ENCODE measurements at places on chromosomes 4 and X.

GRCh38 chr4:8107146-8107657 lies 51.4 kb downstream of the ABLIM2 start:
- DNase-seq: no peak

GRCh38 chr4:38145033-38145678 lies 185.0 kb downstream of the PTTG2 start:
- DNase-seq: no peak

GRCh38 chrX:148282504-148282903 lies 217.9 kb upstream of the AFF2 start:
- DNase-seq: no peak

- DNase-seq: no peak
Measured at GRCh38 chr4:177448850-177449249, 6.6 kb upstream of the AGA start.

- DNase-seq: no peak
Measured at GRCh38 chr4:100945789-100946188, 401.5 kb downstream of the PPP3CA start.

DNA sequence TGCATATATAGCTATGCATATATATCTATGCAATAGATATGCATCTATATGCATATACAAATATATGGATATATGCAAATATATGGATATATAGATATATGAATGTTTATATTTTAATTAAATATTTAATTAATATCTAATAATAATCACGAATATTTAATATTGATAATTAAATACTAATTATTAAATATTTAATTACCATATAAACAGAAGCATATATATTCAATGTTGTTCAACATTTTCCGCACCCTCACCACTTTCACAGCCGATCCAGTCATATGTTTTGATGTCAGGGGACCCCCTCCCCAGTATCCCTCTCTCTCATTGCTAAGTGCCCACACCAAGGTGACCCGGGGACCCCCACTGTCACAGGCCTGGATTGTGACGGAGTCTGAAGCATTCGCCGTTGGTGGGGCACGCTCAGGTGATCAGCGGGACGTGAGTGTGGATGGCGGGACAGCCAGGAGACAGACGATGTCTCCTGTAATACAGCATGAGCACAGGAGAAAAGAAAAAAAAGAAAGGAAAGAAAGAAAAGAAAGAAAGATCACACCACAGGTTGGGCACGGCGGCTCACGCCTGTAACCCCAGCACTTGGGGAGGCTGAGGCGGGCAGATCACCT lies 199.7 kb downstream of the CRLF2 start:
- DNase-seq: no peak

GRCh38 chrX:15973946-15974345 lies 119.3 kb upstream of the AP1S2 start:
- DNase-seq: no peak

DNA sequence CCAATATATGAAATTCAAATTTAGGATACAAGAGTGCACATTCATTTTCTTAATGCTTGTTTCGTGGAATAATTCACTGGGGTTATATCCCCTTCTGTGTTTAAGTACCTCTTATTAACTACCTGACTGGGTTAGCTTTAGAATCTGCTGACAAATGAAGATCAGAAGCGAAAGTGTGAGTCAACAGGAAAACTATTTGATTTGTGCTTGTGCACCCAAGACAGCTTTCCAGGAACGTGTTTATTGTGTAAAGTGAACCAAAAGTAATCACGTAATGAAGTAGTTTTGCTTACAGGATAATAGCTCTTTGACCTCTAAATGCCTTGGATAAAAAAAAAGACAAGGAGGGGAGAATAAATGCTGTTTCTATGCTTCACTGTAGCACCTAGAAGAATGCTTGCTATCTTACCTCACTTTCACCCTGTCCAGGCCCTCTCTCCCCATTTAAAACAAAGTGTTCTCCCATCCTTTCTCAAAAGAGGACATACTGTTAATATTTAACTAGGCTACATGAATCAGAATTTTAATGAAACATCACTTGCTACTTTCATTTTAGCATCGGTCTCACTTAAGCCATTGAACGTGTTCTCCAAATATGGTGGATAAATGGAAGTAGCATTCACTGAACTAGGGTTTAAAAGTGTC lies 141.9 kb downstream of the THOC2 start:
- no peak for DNase-seq

DNA sequence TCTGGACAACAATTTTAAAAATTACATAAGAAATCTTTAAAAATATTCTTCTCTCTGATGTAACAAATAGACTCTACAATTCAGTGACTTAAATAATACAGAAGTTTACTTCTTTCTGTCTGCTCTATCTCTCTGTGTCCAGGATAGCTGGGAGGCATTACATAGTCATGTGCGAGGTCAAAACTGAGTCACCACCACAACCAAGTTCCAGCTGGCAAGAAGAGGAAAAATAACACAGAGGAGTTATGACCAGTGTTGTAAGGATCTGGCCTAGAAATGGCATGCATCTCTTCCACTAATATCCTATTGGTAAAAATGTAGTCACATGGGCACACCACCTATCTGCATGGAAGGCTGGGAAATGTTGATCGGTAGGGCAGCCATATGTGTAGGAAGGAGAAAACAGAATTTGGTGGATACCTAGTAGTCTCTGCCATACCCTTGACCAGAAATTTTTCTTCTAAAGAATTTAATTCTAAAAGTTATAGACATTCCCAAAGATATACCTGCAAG lies 39.4 kb upstream of the WDFY3 start:
- no peak for DNase-seq

- DNase-seq: no peak
Measured at GRCh38 chrX:13574600-13574999, 5.2 kb downstream of the EGFL6 start.

- DNase-seq: no peak
Measured at GRCh38 chrX:147174591-147174990, 360.0 kb upstream of the CXorf51A start.

- DNase-seq: no peak
Measured at GRCh38 chr4:38623260-38623659, 40.7 kb upstream of the KLF3 start.

GRCh38 chr4:673349-674091 lies 556 bp downstream of the ATP5ME start:
- DNase-seq: no peak

GRCh38 chrX:68490644-68491043 lies 8.2 kb upstream of the YIPF6 start:
- no peak for DNase-seq

DNA sequence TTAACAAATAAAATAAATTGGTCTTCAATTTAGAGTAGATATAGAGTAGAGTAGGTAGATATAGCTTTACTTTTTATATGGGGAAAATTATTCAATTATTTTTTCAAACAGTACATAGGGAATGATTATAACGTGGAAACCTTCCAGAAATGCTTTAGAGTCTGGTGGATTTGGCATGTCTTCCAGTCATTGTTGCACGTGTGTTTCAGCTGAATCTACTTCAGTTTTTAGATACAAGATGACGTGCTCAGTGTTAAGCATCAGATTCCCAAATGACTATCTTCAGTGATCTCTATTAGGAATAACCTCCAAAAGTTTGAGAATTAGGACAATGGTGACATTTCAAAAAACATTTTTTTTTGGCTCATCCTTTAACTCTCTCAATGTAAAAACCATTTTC lies 616.9 kb downstream of the ANKRD50 start:
- no peak for DNase-seq

GRCh38 chr4:82422616-82423015 lies 7.6 kb downstream of the HNRNPDL start:
- no peak for DNase-seq

- peak; percentile 91 for DNase-seq
Measured at GRCh38 chr4:101790521-101791181, at the start of gene BANK1. Gene BANK1 (plus strand): TSS chr4:101790730. CDS start chr4:101790881, 151 bp downstream.

GRCh38 chr4:112881842-112882241 lies 167.6 kb upstream of the ANK2 start:
- DNase-seq: no peak

- DNase-seq: no peak
Measured at GRCh38 chrX:118714521-118714920, 12.9 kb upstream of the IL13RA1 start.

GRCh38 chr4:5544762-5545161 lies 163.6 kb downstream of the EVC2 start:
- DNase-seq: no peak

- no peak for DNase-seq
Measured at GRCh38 chr4:84964995-84965552, 1.4 kb downstream of the WDFY3 start.

GRCh38 chrX:97797076-97797475 lies 913.4 kb downstream of the RPA4 start:
- DNase-seq: no peak

DNA sequence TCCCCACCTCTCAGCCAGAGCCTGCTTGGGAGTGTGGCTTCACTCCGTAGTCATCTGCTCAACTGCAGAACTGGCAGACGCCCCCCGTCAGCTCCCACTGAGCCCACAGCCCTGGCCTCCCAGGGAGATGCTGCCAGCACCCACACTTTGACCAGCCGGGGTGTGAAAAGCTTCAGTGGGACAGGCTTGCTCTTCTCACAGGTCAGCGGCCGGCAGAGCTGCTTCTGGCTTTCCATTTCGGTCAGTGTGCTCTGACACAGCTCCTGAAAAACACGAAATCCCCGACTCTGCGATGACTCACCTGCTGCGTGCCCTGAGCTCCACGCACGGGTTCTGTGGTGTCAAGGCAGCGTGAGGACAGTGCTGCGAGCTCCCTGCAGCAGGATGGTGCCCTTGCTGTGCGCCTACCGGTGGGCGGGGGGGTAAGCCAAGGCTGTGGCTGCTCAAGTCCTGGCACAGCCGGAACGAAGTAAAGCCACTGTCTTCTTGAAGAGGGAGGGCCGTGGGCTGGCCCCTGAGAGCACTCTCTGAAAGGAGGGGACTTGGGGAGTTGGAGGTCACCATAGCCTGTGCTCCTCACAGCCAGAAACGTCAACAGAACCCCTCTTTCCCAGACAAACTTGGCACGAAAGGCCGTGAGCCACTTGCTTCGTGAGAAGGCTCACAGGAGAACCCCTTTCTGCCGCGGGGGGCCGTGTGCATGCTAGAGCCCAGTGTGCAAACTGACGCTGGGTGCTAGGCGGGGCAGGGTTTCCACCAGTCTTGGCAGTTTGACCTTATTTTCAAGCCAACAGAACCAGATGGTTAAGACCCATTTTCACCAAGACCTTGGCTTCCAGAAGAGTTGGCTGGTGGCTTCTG lies 23.6 kb downstream of the NOP14 start:
- DNase-seq: no peak

DNA sequence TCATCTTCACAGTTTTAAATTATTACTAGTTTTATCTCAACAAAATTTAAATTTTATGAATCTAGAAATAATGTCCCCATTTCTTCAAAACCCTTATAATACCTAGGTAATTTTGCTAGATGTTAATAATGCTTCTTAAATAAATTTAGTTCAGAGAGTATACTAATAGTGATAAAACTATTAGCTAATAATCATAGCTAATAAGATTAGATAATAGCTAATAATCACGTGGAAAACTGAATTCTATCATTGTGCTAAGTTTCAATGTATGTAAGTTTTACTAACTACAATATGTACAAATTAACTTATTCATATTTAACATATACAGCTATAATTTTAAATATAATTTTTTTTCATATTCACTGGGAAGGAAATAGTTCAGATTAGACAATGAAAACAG lies 10.2 kb downstream of the ANKRD17 start:
- DNase-seq: no peak

DNA sequence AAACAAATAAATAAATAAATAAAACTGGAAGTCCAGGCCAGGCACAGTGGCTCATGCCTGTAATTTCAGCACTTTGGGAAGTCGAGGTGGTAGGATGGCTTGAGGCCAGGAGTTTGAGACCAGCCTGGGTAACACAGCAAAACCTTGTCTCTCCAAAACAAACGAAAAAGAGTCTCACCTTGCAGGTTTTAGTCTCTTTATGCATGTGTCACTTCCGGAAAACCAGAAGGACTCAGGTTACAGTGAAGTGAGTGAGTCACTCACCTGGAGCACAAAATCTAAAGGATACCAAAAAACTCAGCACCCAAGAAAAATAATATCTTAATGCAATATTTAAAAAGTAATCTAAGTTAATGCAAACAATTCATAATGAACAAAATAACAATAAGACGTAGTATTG lies 20.1 kb upstream of the SLC34A2 start:
- DNase-seq: no peak

DNA sequence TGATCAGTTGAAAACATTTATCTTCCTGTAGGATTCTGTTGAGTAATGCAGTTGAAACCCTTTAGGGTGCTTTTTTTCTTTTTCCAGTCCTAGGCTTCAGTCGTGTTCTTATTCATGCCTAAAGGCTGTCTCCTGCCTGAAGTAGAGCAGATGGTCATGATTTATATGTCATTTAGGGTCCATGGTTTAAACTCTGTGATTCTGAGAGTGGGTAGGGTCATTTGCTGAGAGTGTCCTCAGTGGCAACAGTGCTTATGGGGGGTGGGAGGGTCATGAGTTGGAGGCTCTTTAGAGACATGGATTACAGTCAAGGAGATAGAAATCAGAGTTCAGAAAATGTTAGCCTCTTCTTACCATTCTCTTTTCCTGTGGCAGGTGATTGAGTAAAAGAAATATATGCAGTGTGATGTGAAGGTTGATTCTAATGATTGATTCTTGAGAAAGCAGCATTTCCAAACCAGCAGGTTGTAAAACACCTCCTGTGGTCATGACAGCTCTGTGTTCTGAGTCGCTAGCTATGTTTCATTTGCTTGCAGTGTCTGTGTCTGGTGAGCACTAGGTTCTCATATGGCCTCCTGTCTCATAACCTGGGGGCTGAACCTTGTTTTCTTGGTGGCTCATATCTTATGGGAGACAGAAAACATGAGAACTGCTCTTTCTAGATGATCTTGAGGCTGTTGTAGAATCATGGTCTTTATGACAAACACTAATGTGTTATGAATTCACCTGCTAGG lies 60.4 kb downstream of the JADE1 start:
- DNase-seq: no peak

DNA sequence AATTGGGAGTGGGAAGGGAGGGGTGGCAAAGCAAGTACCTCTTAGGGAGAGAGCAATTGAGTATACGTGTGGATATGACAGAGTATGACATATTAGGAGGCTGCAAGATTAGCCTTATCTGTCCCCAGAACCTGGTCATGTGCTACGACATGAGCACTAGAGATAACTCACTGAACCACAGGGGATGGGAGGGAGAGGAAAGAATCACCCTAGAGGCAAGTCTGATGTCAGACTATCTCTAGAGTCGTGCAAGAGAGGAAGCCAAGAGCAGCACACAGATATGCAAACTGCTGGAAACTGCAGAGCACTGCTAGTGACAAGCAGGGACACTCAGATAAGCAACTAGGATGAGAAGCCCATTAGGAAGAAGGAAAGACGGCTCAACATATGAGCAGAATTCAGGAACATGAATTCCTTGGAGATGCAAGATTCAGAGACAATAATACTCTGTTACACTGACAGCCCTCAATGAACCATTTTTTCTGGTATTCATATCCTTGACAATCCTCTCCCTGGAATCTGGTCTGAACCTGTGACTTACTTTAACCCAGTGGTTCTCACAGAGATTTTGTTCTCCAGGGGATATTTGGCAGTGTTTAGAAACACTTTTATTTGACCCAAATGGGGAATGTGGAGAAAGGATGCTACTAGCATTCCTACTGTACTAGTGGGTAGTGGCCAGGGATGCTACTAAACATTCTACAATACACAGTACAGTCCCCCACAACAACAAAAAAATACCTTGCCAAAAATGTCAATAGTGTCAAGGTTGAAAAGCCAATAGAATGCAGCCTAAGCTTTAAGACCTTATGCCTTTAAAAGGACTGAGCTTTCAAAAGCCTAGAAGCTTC lies 84.0 kb upstream of the BMP2K start:
- DNase-seq: peak; percentile 30

GRCh38 chr4:138110815-138111214 lies 131.3 kb downstream of the SLC7A11 start:
- DNase-seq: no peak

GRCh38 chr4:158250321-158250720 lies 40.0 kb downstream of the TMEM144 start:
- no peak for DNase-seq

Measured in germinal center (tissue), 1 donor.